ENCODE measurements at places on chromosomes 16 and 17. TPM values are rescaled to one million over a fixed set of nuclear protein-coding genes. Genes with fewer than 3 reads are reported as not detected.

WNK4 gene
- not detected for total RNA-seq

DNAI2 gene
- 0.21 TPM for total RNA-seq

IL21R gene
- 0.82 TPM for total RNA-seq

C1QTNF8 gene
- total RNA-seq: not detected

CACNG3 gene
- total RNA-seq: not detected

OR3A3 gene
- not detected for total RNA-seq

PLA2G10 gene
- not detected for total RNA-seq

CD7 gene
- 0.72 TPM for total RNA-seq

KRT17 gene
- total RNA-seq: 253 TPM

TRPV3 gene
- 1.8 TPM for total RNA-seq

DNAH2 gene
- 0.31 TPM for total RNA-seq

CYGB gene
- total RNA-seq: 12.2 TPM

HBA1 gene
- total RNA-seq: 357 TPM

C16orf74 gene
- total RNA-seq: 14.5 TPM

HAP1 gene
- 0.41 TPM for total RNA-seq

KRT36 gene
- not detected for total RNA-seq

C16orf54 gene
- 0.72 TPM for total RNA-seq

CIAO2B gene
- 101 TPM for total RNA-seq

PHLPP2 gene
- 6.5 TPM for total RNA-seq

ACSF2 gene
- 44.3 TPM for total RNA-seq

SALL1 gene
- total RNA-seq: 0.21 TPM
